ENCODE measurements at places on chromosomes 2 and 18.

- DNase-seq: no peak
Observed at GRCh38 chr2:237626813-237627440, 460 bp upstream of the LRRFIP1 start.

DNA sequence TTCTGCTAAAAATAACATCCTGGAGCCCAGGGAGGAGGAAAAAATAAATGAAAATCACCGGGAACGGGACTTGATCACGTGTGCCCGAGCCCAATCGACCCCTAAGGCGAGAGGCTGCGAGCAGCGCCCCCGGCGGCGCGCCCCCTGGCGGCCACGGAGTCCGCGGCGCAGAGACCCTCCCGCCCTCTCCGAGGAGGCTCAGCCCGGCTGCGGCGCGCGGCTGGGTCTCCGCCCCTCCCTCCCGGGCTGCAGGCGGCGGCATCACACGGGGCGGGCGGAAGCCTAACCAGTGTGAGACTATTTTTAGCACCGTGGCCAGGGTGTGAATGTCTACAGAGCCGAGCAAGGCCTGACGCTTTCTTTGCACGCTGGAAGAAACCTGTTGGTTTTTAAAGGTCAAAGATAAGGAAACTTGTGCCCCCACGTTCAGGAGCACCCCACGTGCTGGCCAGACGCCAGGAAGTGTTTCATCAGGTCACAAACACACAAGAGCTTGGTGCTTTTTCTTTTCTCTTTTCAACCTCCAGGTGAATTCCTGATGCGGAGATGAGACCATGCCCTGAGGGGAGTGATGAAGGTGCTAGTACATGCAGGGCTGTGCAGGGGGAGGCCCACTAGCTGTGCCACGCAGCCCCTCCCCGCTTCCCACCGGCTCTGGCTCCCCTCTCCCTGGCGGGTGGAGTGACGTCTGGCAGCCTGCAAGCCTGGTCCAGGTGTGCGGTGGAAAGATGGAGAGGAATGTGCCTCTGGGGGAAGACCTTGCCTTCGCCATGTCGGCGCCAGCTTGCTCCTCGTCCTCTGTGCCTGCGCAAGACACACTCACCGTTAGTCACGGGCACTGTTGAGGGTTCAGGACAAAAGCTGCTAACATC is 35.3 kb upstream of the DNMT3A start:
- peak; percentile 92 for DNase-seq

- DNase-seq: no peak
Observed at GRCh38 chr2:174014011-174014698, 49.0 kb upstream of the SP3 start.

DNA sequence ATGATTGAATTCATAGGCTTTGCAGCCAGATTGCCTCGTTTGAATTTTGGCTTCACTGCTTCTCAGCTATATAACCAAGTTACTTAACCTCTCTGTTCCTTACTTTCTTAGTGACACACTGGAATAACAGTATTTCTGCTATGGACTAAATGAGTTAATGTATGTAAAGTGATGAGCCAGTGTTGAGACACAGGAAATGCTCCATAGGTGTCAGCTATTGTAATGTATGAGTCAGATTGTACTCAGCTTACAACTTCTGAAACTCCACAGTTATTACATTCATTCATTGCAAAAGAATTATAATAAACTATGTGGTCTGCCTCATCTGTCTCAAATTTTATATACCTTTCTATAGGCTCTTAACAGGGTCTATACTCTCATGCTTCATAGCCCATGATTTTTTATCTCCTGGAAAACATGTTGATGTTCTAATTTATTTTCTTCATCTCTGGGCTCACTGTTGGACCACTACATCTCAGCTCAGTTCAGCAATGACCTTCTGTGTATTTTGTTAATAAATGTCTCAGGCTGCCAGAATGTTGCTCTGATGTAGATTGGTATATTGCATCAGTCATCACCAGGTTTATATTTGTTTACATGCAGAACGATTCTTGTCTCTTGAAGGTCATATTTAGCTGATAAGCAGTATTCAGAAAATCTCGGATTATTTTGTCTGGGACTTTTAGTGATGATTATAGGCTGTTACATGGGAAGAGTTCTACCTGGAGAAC is 76.2 kb downstream of the MAP3K20 start:
- peak; percentile 2 for DNase-seq

- DNase-seq: peak; percentile 93
Observed at GRCh38 chr18:59837586-59837985, 62.2 kb upstream of the PMAIP1 start.

DNA sequence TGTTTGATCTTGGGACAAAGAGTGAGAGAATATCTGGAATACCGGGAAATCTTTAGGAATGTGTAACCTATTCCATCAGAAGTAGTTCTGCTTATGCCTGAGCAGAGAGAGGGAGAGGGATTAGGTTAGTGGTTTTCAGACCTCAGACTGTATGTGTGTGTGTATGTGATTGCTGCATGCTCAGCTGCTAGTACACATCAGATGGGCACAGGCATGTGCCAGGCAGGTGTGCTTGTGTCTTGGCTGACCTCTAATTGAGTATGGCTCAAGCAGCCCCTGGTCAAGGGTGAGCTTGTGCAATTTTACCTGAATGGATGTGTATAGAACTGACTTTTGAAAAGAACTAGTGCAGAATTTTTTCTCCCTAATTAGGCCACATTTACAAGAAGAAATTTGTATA is 91.2 kb downstream of the INSIG2 start:
- no peak for DNase-seq

DNA sequence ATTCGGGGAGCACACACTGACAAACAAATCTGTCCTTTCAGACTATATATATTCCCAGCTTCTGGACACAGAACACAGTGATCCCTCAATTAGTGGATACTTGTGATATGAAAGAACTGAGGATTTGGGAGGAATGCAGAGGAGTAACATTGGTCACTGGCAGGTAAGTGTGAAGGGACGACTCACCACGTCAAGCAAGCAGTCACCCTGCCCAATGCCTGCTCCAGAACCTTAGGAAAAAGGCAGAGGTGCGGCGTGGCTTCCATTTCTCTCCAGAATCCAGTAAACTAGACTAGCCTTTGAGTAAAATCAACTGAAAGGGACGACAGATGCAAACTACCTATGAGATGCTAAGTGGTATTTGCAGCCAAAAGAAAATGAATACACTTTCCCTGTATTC is 1.1 kb downstream of the CCDC93 start:
- no peak for DNase-seq

DNA sequence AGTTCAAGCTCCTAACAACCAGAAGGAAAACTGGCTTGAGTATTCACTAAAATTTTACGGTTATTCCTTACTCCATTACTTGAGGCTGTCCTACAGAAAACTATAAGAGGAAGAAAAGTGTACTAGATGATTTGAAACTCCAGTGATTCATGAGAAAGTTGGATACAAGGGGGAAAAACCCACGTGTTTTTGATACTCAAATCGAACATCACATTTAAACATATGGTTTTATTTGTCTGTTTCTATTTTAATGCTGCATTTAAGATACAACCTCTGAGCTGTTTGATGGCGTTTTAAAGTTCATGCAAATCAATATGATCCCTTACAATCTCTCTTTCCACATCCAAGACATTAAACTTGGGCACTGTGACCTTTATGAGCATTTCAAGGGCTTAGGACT is 125.1 kb upstream of the LMAN1 start:
- DNase-seq: no peak

- peak; percentile 31 for DNase-seq
Observed at GRCh38 chr18:13501891-13502290, 224.5 kb downstream of the FAM210A start.

DNA sequence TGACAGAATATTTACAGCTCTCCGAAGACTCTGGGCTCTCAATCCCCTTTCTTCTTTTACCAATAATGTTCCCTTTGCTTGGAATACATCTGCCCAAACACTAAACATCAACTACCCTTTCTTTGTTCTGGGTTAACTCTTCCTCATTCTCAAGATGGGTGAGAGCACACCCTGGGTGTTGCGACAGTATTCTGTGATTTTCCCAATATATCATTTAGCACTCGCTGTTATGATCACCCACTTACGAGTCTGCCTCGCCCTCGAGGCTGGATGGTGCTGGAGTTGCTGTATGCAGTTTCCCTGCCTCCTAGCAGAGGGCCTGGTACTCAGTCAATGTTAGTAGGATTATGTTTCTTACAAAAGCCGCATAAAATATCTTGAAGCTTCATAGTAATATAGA is 93.2 kb downstream of the SOCS6 start:
- DNase-seq: peak; percentile 89

DNA sequence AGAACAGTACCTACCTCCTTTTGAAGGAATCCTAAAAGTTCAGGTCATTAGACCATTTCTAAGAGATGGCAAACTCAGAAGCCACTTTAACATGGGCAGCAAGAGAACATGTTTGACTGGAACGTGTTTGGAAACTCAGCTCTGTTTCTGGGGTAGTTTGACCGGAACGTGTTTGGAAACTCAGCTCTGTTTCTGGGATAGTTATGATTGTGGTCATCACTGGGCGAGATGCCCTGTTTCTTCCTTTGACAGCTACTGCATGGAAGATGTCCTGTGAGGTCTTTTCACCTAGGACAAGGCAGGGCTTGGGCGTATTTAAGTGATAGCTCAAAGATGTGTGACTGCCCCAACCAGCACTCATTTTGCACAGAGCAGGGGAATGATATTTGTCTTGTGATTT is 19.9 kb upstream of the SERPINB13 start:
- no peak for DNase-seq

- peak; percentile 15 for DNase-seq
Observed at GRCh38 chr18:26909599-26910290, 44.2 kb upstream of the AQP4 start.

- peak; percentile 3 for DNase-seq
Observed at GRCh38 chr2:41806286-41806685, 241.5 kb upstream of the PKDCC start.

DNA sequence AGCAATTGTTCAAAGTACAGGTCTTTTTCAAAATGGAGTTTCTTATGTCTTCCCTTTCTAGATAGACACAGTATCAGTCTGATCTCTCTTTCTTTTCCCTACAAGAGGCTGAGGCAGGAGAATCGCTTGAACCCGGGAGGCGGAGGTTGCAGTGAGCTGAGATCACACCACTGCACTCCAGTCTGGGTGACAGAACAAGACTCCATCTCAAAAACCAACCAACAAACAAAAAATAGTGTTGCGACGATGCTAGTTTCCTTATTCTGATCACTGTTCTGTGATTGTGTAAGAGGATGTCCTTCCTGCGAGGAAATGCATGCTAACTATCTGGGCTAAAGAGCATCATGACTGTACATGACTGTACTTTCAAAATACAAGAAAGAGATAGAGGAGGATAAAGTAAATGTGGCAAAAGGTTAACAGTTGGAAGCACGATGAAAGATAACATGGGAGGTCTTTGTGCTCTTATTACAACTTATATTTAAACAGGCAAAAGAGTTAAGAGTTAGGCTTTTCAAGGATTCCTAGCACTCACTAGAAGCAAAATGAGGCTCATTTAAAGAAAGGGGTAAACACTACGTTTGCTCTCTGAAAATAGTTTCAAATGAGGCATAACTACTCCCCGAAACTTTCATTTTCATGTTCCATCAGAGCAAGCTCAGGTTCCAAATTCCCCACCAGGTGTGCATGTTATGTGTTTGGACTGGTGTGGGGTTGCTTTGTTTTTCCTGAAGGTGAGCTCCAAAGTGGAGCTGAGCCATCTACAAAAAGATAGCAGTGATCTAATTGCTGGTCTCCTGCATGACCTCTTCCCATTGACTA is 23.8 kb downstream of the SOWAHC start:
- DNase-seq: peak; percentile 57

DNA sequence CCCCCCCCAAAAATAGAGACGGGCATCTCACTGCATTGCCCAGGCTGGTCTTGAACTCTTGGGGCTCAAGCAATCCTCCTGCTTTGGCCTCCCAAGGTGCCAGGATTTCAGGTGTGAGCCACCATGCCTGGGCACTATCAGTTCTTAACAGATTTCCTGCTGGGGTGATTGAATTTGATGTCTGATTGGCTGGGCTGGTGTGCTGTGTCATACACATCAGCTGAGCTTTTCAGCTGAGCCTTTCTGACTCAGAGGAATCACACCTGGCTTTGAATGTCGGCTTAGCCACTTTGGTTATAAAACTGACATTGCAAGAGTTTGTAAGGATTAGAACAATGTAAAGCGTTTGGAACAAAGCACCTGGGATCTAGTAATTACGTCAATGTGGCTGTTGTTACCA is 18.9 kb downstream of the NCAPH start:
- DNase-seq: no peak

GRCh38 chr2:46058140-46058539 is 239.1 kb upstream of the EPAS1 start:
- no peak for DNase-seq

DNA sequence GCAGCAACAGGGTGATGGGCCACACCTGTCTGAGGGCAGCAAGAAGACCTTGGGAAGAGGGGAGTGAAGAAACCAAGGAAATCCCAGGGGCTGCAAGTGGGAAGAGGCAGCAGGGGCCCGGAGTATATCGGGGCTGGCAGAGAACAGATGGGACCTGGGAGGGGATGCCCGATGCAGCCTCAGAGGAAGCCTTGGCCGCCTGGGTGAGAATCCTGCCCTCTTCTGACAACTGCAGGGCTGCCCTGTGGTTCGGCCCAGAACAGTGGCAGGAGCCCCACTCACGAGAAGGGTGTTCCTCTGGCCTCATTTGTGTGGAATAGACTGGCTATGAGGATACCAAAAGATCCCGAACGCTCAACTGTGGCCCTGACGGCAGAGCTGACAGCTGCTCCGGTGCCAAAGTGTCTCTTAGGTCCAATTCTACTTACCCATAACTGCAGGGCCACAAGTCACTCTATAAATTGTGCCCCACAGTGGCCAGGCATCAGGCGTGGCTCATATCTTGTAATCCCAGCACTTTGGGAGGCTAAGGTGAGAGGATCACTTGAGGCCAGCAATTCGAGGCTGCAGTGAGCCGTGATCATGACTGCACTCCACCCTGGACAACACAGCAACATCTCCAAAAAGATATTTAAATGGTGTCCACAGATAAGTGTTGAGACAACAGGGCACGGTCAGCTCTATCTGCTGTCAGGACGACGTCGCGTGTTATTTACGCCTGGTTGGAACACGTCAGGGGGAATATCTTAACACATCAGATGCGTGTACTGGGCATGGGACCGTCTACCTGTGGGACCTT is 23.6 kb upstream of the ID2 start:
- no peak for DNase-seq

- DNase-seq: peak; percentile 20
Observed at GRCh38 chr2:86518481-86518880, 44.8 kb downstream of the CHMP3 start.

- DNase-seq: no peak
Observed at GRCh38 chr2:121961761-121962160, 206.3 kb downstream of the TSN start.

- no peak for DNase-seq
Observed at GRCh38 chr2:8549942-8550341, 131.9 kb upstream of the ID2 start.

GRCh38 chr2:36380624-36381481 is 25.3 kb downstream of the CRIM1 start:
- DNase-seq: no peak

- no peak for DNase-seq
Observed at GRCh38 chr2:164737612-164738081, 104.0 kb downstream of the COBLL1 start.
